CD4-positive, alpha-beta T cell treated with Interleukin-17A for 1 hour (primary cell): ENCODE measurements at places on chromosomes 5 and 9.

- no peak for DNase-seq
Measured at GRCh38 chr9:3200331-3200774, 325.4 kb downstream of the RFX3 start.

GRCh38 chr9:135239100-135239768, 151.8 kb downstream of the OLFM1 start:
- DNase-seq, result no peak

DNA sequence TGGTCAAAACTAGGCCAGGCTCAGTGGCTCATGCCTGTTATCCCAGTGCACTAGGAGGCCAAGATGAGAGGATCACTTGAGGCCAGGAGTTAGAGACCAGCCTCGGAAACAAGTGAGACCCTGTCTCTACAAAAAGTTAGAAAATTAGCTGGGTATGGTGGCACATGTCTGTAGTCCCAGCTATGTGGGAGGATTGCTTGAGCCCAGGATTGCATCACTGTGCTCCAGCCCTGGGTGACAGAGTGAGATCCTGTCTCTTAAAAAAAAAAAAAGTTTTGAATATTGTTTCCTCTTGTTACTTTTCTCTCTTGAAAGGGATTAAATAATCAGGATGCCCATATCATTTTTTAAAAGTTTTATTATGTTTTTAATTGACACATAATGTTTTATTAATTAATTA, 7.6 kb downstream of the ARHGEF37 start:
- DNase-seq, result no peak

DNA sequence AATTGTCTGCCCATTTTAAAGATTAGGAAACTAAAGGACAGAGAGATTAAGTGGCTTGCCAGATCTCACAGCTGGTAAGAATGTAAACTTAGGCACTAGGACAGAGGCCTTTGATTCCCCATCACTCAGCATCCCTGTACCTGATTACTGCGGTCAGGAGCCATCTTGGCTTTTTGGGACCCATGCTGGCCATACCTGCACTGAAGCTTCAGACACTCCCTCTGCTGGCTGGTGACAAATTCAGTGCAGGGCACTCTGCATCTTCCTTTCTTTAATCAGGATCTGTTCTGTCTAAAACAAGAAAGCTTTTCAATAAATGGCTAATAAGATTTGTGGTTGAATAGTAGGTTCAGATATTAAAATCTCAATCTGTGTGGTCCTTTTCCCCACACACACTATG, 215.5 kb upstream of the RORB start:
- no peak for DNase-seq

DNA sequence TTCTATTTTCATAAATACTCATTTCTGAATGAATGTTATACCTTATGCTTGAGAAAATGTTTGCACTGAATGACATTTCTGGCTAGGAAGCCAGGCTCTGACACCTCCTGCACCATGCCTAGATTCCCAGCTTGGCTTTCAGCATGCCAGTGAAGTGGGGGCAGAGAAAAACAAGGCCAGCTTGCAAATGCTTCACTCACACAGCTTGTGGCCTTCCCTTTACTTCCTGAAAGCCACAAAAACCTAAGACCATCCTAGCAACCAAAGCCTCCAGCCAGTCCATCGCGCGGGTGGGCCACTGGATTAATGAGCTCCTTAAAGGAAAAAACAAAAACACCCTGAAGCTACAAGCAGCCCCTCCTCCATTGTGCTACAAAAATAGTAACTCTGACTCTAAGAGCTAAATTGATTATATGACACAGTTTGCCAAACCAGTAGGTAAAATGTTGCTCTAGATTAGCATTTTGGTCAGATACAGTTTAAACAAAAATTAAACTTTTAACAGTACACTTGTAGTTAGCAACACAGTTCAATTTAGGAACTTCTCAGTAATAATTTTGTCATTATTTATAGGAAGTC, 159.9 kb downstream of the TSSK1B start:
- DNase-seq, result no peak

GRCh38 chr9:134909511-134910481, 7.9 kb downstream of the FCN1 start:
- no peak for DNase-seq

DNA sequence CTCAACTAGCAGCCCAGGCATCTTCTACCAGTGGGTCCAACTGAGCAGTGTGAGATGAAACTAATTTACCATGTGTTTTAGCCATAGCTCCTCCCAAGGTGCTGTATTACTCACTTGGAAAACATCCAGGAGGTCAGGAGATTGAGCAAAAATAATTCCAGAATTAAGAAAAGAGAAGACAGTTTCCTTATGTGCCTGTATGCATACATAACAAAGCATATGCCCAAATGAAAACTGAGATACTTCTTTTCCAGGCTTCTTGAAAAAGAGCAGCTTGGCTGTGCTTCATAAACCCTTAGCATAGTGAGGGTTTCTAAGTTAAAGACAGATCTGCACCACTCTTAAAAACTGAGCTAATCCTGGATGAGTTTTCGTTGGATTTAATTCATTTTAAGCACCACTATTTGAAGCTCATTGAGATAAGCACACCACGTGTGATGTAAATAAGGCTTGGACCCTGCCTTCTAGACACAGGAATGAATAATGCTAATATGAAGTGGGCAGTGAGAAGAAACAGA, 119.4 kb downstream of the ADAMTS12 start:
- no peak for DNase-seq

DNA sequence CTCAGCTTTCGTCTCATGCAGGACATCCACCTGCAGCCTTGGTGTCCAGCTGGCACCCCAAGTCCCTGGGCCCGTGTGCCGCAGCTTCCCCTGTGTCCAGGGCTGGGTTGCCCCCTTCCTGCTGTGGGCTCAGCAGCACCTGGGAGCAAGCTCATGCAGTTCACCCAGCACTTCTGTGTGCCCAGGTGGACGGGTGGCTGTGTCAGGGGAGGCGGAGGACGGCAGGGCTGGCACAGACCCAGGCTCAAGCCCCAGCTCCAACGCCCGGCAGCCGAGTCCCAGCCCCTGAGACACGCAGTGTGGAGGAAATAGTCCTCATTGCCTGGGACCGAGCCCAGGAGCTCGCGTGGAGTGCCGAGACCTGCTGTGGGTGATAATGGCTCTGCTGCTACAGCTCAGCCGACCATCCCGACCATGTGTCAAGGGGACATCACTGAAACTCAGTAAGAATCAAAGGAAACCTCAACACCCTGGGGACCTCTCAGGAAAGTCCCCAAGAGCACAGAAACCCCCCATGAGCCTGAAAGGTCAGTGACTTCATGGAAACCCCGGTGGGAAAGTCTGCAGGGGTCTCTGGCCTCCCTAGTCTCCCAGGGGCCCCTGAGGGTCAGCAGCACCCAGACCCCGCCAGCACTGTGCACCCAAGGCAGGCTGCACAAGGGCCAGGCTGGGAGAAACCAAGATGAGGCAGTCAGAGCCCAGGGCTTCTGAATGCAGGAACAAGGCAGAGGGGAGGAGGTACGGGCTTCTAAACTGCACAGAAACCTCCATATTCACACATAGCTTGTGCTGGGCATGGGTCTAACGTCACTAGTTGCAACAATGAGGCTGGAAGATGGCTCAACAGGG, 38.8 kb downstream of the LPCAT1 start:
- no peak for DNase-seq

- DNase-seq, result no peak
Measured at GRCh38 chr5:110872200-110872599, 133.4 kb downstream of the SLC25A46 start.

GRCh38 chr5:142612494-142613270, 73.2 kb downstream of the FGF1 start:
- DNase-seq, result no peak

GRCh38 chr9:12719431-12719830, 26.2 kb downstream of the TYRP1 start:
- no peak for DNase-seq

- no peak for DNase-seq
Measured at GRCh38 chr5:142720641-142721271, 34.9 kb upstream of the FGF1 start.

DNA sequence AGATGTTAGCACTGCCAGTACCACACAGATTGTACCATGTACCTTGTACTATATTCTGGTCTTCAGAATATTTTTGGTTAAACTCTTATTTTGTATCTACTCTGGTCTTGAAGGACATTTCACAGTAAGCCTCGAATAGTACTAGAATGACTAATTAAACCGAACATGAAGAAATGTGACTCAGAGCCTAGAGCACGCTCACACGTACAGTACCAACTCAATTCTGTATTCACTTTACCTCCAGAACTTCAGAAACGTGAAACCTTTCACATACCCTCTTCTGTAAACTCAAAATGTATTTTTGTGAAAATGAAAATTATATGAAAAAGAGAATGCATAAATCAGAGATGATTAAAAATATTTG, 112.8 kb downstream of the MVB12B start:
- DNase-seq, result no peak

GRCh38 chr5:36656556-36656955, 50.1 kb downstream of the SLC1A3 start:
- no peak for DNase-seq

GRCh38 chr9:83722726-83723495, 15.2 kb upstream of the UBQLN1 start:
- DNase-seq, result no peak

- no peak for DNase-seq
Measured at GRCh38 chr9:126616521-126616976, 2.8 kb downstream of the LMX1B start.

GRCh38 chr9:110591526-110591925, 12.0 kb upstream of the SVEP1 start:
- no peak for DNase-seq

DNA sequence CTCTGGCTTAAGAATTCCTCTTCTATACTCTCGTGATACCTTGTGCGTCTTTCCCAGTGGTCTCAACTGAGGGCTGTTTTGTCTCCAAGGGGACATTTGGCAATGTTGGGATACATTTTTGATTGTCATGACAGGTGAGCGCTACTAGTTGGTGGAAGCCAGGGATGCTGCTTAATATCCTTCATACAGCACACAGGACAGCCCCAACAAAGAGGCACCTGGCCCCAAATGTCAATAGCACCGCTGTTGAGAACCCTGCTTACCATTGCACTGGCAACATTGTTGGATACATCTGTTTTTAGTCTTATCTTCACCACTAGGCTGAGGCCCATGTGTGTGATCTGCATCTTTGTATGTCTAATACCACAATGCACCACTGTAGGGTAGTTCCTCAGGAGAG, 114.1 kb downstream of the C9orf152 start:
- DNase-seq, result no peak

DNA sequence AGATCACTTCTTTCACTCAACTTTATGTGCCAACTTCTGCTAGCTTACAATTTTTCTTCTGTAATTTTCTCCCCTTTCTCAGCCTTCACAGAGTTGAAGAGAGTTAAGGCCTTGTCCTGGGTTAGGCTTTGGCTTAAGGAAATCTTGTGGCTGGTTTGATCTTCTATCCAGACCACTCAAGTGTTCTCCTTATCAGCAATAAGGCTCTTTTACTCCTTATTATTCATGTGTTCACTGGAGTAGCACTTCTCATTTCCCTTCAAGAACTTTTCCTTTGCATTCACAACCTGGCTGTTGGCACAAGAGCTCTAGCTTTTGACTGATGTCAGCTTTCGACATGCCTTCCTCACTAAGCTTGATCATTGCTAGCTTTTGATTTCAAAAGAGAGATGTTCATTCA, 86.9 kb upstream of the ALDH1B1 start:
- DNase-seq, result no peak

DNA sequence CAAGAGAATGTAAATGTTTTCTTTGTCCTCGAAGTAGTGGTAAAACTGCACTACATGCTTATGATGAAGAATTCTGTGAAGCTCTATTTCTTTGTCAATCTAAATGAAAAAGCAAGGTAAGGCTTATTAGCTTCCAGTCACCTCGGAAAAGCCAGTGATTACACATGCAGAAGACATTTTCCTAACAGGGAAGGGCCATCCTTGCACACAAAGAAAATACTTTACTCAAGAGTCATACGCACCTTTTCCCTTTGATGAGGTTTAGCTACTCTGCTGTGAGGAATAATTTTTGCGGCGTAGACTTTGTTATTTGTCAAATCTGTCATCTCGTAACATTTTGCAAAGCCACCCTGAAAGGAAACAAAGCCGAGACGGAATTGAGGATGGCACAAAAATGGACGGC, 1.1 kb downstream of the PLK2 start:
- peak; percentile 17 for DNase-seq

- DNase-seq, result no peak
Measured at GRCh38 chr5:143893638-143894037, 81.7 kb downstream of the HMHB1 start.

- DNase-seq, result no peak
Measured at GRCh38 chr9:114591849-114592248, 4.3 kb downstream of the ATP6V1G1 start.

GRCh38 chr5:96294884-96295202, 138.2 kb downstream of the PCSK1 start:
- DNase-seq, result no peak

DNA sequence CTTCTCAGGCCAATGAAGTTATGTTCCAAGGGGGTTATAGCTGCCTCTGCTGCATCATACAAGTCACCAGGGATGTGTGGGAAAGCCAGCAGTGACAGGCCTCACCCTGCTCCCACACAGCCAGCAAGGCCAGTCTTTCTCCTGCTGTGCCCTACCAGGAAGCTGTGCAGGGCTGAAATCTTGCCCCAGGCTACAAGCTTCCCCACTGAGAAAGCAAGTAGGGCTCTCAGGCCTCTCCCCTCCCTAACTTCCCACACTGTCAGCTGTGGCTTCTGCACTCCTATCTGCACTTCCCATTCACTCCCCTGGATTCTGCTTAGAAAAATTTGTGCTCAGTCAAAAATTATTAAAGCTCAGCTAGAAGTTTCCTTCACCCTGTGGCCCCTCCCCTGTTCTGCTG, 611.2 kb upstream of the ZNF608 start:
- no peak for DNase-seq

DNA sequence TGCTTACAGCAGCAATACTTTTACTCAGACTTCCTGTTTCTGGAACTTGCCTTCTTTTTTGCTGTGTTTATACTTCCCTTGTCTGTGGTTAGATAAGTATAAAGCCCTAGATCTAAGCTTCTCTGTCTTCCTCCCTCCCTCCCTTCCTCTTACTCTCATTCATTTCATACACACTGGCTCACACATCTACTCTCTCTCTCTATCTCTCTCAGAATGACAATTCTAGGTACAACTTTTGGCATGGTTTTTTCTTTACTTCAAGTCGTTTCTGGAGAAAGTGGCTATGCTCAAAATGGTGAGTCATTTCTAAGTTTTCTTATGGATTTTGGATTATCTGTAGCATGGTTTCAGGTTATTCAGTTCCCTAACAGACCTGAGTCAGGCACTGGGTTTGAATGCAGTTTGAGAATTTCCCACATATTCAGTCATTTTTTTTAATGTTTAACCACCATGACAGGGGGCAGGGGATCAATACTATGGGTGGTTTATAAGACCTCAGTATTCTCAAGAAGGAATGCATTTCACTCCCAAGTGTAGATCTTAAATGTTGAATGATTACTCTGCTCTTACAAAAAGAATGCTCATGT, at the start of gene IL7R:
TSS of gene IL7R (plus strand) at position 127 of the 587 bp plus-strand sequence. CDS start at position 214, 87 bp downstream.
- DNase-seq, result peak; percentile 85
